GM13977 (cell line): ENCODE measurements at places on chromosomes 13 and 19.

DNA sequence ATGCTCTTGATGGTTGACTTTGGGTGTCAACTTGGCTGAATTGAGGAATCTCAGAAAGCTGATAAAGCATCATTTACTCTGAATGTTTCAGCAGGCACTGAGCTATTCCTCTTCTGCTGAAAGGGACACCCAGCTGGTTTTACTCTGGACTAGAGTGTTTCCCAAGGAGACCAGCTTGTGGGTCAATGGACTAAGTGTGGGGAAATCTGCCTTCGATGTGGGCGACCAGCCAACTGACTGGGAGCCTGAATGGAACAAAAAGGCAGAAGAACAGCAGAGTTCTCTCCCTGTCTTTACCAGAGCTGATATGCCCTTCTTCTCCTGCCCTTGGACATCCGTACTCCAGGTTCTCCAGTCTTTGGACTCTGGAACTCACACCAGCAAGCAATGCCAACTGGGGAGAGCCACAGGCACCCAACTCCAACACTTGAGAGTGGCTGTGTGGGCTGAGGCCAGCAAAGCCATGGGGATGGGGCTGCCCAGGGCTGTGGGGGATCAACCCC lies 32.2 kb downstream of the MRPL57 start:
- no peak for DNase-seq

- no peak for DNase-seq
Observed at GRCh38 chr19:51733742-51734522, 10.1 kb upstream of the HAS1 start.

DNA sequence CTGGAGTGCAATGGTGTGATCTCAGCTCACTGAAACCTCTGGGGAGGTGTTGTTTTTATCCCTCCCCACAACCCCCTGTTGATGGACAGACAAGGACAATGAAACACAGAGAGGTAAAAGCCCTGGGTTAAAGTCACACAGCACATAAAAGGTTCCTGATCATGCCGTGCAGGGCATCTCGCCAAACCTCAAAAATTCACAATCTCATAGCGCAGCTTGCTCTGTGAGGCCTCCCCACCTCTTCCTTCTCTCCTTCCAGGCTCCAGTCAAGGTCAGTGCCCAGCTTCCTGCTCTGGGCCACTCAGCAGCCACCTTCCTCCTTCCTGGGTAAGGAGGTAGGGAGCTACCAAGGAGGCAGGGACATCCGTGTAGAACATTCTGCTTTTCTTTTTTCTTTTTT lies 2.3 kb downstream of the FUT2 start:
- DNase-seq = no peak

DNA sequence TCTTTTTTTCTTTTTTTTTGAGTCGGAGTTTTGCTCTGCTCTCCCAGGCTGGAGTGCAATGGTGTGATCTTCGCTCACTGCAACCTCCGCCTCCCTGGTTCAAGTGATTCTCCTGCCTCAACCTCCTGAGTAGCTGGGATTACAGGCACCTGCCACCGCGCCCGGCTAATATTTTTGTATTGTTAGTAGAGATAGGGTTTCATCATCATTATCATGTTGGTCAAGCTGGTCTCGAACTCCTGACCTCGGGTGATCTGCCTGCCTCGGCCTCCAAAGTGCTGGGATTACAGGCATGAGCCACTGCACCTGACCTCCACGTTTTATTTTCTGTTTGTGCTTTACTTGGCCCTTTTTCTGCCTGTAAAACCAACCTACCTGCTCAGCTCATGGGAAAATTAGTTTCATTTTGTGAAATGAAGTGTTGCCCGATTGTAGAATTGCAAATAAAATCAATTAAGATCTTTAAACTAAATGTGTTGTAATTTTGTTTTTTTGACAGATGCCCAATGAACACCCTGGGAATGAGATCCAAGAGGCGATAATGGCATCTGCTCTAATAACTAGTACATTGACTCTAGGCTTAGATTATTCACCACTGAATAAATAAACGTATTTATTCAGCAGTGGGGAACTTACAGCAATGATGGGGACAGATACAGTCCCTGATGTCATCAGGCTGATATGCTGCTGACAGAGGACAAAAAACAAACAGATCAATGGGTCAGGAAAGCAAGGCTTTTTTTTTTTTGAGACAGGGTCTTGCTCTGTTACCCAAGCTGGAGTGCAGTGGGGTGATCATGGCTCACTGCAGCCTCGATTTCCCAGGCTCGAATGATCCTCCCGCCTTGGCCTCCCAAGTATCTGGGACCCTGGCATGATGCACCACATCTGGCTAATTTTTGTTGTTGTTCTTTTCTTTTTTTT lies 2.2 kb upstream of the RAB11B start:
- no peak for DNase-seq

GRCh38 chr13:47420568-47420967 lies 523.7 kb upstream of the HTR2A start:
- DNase-seq = no peak

DNA sequence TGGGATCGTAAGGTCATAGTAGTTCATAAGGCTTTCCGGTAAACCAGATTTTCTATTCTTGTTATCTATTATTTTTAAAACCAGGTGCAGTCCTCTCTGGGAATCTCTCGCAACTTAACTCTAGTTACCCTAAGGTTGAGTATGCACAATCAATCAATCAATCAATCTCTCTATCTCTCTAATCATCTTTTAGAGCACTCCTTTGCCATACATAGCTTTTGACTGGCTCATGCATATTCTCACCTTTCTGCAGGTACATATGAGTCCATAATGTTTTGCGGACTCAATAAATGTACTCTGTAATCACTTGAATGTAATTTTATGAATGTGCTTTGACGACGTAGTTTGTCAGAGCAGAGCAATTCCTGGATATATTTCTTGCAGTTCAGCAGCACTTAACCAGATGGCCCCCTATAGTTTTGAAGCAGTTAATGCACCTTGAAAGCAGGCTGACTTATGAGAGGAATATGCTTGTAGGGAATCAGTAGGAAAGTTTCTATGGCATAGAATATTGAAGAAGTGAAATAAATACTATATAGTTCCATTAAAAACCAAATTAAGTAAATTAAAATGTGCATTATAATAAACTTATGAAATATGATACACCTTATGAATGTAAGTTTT lies 524.7 kb downstream of the GPC5 start:
- DNase-seq = no peak

- DNase-seq = no peak
Observed at GRCh38 chr13:80945328-80945727, 604.4 kb upstream of the SPRY2 start.

DNA sequence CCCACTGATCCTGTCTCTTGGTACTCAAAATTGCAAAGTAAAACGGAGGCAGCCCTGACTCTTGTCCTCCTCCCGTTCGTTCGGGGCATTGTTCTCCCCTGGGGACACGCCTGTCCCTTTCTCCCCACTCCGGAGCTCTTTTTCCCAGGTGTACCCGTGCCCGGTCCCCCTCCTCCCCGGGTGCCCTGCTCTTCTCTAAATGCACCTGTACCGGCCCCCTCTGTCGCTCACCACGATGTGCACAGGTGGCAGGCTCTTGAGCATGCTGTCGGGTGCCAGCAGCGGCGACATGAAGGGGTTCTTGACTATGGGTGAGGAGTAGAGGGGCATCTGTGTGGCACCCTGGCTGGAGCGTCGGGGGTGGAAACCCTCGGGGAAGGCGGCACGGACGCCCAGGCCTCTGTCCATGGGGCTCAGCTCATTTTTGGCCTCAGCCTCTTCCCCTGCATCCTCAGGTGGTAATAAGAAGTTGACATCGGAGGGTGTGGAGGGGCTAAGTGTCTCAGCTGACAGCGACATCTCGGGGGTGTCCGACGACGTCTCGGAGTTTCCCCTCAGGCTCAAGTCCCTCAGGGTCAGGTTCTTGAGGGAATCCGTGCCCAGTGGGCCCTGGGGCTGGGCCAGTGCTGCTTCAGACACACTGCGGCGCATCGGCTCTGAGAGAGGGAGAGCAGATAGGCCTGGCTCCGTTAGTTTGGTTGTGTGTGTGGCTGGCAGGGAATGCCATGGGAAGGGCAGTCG lies 12.4 kb upstream of the CNFN start:
- DNase-seq = no peak
